Activated CD4-positive, alpha-beta T cell treated with anti-CD3 and anti-CD28 coated beads, Interleukin-2, amount 50 U/mL, for 48 hours (primary cell): ENCODE measurements at places on chromosomes 11 and 22.

DNA sequence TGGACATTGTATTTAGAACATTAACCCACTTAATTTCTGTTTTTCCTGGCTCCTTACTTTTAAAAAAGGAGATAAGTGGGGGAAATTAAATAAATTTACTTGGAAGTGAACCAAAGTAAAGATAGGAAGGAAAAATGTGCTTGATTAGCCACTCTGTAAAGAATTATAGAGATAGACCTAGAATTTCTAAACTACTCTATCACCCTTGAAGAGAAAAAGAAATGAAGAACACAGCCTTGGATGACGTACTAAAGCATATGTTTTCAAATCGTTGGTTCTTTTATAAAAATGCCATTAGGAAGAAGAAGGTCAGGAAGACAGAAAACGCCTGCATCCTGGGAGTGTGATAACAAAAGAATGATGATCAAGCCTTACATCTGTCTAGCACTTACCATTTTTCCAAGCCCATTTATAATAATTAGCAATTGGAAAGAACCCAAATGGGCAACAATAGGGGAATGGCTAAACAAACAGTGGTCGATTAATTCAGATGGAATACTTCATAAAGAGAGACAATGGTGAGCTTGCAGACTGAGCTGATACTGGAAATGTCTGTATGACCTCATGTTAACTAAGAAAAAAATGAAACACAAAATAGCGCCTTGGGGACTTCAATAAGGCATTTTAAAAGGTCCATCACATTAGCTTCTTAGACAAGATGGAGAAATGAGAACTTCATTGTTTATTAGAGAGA, 81.0 kb upstream of the LRRC55 start:
- DNase-seq = no peak

DNA sequence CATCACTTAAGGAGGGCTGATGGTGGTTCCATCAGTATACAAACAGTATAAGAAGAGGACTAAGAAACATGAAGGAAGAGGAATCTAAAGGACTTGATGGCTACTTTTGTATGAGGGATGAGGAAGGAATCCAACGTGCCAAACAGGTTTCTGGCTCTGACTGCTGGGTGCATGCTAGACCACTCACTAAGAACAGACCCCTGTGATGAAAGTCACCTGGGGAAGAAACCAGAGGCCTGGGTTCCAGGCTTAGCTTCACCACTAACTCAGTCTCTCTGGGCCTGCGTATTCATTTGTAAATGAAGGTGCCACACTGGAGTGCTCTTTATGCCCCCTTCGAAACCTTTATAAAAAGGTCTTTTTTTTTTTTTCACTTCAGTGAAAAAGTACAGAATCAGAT, 55.1 kb downstream of the AAMDC start:
- no peak for DNase-seq

GRCh38 chr22:30326255-30326705, 461 bp downstream of the TBC1D10A start:
- DNase-seq = no peak

GRCh38 chr11:31355817-31356216, 13.7 kb downstream of the DCDC1 start:
- no peak for DNase-seq

DNA sequence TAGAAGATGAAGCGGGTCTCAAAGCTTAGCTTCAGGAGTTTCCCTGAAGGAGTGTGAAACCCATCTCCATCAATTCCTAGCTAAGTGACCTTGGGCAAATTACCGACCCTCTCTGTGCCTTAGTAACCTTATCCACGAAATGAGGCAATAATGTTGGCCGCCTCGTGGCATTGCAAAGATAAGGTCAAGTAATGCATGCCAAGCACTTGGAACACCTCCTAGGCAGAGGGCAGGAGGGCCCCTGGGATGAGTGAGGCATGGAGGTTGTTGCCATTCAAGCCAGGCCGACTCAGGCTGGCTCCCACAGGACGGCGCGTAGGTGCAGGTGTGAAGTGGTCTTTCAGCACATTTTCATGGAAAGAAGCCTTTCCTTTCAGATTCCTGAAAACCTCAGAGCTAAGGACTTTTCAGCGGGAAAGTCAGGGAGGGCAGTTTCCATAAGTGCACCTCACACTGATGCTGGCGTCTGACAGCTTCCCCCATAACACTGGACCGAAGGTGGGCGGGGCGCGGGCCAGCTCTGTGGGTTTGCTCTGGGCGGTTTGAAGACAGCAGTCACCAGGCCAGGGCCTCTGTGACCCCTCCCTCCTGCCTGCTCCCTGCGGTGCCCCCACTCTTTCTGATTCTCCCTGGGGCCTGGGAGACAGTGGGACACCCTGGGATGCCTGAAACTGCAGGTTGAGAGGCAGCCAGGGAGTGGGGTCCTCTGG, 25.2 kb downstream of the RPS6KA4 start:
- no peak for DNase-seq

DNA sequence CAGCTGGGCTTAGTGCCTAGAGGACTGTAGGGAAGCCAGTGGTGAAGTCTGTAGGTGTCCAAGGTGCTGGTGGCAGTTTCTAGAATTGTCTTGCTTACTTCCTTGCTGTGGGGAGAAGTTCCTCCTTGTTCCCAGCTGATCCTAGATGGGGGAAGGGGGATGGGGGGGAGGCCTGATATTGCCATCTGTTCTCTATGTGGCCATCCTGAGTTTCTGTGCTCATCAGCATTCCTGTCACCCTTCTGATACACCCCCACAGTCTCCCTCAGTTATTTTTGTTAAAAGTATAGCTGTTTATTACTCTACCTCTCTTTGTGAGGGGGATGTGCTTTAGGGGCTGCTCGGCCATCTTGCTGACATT, 36.5 kb downstream of the MADD start:
- DNase-seq = no peak

GRCh38 chr11:108902027-108902469, 237.2 kb downstream of the DDX10 start:
- no peak for DNase-seq

- no peak for DNase-seq
Observed at GRCh38 chr11:35420371-35420770, 1.0 kb upstream of the SLC1A2 start.

DNA sequence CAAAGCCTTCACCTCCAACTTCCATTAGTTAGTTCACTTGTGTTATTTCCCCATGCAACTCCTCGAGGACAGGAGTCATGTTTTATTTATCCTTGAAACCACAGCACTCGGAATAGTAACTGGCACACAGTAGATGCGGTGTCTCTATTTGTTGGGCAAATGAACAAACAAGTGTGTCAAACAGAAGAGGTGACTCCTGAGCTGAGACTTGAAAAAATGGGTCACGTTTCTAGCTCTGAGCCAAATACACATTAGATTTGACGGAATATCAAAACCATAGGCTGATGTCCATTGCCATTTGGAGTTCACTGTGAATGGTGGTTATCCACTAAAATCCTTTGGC, 68.9 kb downstream of the C11orf91 start:
- DNase-seq = no peak

DNA sequence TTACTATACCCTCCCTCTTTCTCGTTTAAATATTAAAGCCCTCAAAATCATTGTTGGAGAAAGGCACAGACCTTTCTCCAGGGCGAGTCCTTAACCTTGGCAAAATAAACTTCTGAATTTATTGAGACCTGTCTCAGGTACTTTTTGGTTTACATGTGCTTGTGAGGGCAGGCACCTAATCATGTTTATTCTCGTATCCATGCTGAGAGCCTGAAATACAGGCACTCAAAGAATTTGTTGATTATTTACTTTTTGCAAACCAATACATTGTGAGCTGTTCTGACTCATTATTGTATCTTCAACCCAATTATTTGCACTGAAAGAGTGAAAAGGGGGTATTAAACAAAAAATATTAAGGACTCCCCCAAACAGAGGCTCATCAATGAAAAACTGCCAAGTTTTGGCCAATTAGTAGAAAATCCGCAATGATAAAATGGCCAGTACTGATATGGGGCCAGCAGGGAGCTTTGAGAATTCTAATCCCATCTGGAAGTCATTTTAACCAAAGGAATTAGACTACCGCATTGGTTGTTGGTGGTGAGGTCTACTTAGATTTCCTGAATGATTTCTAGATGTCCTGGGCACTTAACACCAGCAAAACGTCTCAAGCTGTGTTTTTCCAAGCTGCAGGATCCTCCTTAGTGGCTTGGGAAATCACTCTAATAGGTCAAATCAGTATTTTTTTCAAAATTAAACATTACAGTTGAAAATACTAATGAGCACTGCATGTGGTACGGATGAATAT, 157.3 kb downstream of the SWAP70 start:
- DNase-seq = no peak

DNA sequence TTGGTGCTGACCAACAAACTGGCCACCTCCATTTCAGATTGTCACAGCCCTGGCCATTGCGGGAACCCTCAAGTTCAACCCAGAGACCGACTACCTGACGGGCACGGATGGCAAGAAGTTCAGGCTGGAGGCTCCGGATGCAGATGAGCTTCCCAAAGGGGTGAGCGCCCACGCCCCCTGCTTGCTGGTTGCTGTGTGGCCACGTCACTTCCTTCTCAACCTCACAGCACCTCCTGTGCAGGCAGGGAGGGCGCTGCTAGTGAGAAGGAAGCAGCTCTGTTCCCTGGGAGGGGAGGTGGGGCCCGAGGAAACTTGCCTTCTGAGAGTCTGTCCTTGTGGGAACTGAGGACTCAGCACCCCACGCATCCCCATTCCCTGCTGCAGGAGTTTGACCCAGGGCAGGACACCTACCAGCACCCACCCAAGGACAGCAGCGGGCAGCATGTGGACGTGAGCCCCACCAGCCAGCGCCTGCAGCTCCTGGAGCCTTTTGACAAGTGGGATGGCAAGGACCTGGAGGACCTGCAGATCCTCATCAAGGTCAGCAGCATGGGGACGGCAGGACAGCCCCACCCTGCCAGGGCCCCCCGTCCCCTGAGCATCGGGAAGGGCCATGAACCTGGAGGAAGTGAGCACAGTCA, 19.3 kb downstream of the POLR3H start:
- peak; percentile 60 for DNase-seq
